Cardiac septum (tissue), 1 donor: ENCODE measurements at places on chromosomes 1 and 21. TPM values are rescaled to one million over a fixed set of nuclear protein-coding genes. Genes with fewer than 3 reads are reported as not detected.
A peak's percentile ranks its signal among the peaks of the same experiment; 100 is the strongest.

- DNase-seq: no peak
These were observed 58.2 kb downstream of the SIK1 start for GRCh38 chr21:43368685-43369084.

- DNase-seq: peak; percentile 76
These were observed 84.8 kb downstream of the KCND3 start for GRCh38 chr1:111904478-111905218.

DNA sequence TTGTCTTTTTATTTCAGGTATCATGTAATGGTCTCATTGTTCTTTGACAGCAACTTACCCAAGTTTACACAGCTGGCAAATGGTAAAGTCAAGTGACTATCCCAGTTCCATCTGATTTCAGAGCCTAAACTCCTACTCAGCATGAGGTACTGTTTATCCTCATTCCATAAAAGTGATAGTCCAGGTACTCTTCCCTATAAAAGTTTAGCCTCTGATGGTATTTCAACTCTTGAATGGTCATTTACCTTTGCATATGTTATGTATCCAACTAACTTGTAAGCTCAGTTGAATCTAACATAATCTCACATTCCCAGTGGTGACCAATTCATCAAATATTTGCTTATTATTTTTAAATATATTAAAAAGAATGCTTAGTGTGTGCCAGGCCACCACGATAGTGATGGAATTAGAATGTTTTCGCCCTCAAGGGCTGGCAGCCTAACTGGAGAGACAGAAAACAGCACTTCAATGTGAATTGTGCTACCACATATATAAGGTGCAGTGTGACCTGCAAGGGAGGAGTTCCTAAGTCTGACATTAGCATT lies 307.1 kb downstream of the CTH start:
- no peak for DNase-seq

DNA sequence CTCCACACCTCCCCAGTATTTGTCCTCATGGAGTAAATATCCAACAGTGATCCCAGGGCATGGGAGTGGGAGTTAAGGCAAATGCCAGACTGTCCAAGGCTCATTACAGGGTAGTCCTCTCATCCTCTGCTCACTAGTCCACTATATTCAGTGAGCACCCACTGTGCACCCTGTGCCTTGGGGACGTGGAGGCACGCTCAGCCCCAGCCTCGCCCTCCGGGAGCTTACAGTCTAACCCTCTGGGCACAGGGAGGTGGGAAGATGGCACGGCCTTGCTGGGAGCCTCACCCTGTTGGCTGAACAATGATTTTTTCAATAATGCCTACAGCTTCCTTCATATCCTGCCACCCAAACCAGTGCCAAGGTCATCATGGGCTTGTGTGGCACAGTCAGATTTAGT lies 2.8 kb downstream of the HES2 start:
- DNase-seq: no peak

- no peak for DNase-seq
These were observed 292.0 kb upstream of the PLXNA2 start for GRCh38 chr1:208536212-208536611.

DNA sequence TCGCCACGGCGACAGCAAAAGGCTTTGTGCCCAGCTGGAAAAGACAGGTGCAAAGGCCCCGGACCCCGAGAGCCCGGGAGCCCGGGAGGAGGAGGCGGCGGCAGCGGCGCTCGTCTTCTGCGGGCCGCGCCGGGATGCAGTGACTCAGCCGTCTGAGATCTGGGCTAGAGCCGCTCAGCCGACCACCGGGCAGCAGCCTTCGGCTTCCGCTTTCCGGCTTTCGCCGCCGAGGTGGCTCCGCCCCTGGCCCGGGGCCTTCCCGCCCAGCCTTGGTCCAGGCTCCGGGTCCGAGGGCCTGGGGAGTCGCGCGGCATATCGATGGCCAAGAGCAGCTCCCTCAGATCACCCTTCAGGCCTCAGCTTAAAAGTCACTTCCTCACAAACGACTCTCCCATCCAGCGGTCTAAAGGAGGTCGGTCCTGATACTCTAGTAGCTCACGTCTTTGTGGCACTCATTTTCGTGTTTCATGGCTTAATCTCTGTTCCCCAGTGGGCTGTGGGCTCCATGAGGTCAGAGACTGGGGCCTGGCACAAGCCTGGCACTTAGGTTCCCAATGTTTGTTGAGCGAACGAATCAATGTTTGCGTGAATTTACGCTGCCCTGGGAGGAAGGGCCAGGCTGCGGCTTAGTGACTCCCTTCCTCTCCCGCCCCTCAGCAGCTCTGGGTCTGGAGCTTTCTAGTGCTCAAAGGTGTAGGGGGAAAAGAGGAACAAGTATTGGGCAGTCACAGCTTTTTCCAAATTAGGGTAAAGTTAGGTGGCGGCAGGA lies at the start of gene PHTF1:
Gene PHTF1, minus strand, starts transcription at position 154 of the 769 bp plus-strand sequence. CDS start 783 bp downstream, outside the sequence.
- peak; percentile 93 for DNase-seq

GRCh38 chr1:111538343-111539025 lies 35.1 kb upstream of the ADORA3 start:
- DNase-seq: no peak

GRCh38 chr1:31689854-31690253 lies 14.0 kb downstream of the COL16A1 start:
- DNase-seq: no peak

DNA sequence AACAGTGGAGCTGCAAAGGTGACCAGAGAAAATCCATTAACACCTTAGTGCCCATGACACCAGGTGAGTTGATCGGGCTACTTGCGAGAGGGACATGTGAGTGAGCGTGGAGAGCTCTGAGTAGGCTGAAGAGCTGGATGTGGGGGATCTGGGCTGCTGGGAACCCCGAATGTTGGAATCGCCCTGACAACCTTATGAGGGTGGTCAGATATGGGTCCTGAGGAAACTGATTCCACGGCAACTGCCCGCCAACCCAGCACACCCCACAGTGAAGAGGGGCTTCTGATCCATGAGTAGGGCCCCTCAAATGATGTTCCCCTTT lies 705 bp upstream of the QSOX1 start:
- no peak for DNase-seq

GRCh38 chr1:24717887-24718650 lies 27.2 kb upstream of the CLIC4 start:
- no peak for DNase-seq

DNA sequence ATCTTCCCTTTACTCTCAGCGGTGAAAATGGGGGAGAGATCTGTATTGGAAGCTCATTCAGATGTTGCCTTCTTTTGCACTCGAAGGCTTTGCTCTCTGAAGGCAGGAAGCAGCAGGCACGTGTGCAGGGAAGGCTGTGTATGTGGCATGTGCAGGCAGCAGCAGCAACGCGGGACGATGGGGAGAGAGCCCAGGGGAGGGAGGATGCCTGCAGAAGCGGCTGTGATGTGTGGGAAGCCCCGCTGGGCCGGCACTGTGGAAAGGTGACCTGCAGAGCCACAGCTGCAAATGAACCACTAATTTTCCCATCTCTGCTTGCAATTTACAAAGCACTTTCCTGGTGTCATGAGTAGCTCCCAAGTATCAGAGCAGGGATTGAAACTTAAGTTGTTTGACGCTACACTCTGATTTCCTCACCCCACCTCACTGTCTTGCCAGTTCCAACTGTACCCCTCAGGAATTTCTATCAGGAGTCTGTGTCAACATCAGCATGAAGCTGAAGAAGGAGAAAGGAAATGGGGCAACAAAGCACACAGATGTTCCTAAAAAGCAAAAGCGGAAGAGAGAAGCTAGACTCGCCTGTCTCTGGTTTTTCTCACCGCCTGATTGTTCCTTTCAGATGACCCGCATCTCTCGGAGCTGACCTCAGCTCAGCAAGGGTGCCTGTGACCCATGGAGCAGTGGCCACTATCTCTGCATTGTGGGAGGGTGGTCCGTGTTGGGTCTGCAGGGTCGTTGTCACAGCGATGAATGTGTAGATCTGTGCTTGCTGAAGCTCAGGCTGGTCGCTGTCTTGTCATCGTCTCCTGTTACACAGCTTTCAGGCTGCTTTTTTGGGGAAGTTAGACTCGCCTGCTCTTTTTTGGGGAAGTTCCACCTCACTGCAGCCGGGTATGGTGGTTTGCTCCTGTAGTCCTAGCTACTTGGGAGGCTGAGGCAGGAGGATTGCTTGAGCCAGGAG lies 156.1 kb downstream of the KIF26B start:
- no peak for DNase-seq

DNA sequence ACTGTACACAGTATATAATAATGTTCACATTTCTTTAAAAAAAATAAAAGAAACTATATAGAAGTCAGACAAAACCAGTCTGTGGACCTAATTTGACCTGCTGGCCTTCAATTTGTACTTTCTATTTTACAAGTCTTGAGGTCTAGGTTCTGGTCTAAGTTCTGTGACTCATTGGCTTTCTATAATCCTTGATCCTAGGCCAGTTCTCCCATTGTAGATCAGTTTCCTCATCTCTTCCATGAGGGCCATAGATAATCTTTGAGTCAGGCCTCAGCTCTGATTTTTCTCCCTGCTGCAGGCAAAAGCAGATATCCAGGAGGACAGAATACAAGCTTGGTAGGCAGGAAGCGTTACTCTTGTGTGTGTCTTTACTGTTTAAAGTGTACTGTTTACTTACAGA lies 603.7 kb upstream of the CAMK1G start:
- DNase-seq: no peak

DNA sequence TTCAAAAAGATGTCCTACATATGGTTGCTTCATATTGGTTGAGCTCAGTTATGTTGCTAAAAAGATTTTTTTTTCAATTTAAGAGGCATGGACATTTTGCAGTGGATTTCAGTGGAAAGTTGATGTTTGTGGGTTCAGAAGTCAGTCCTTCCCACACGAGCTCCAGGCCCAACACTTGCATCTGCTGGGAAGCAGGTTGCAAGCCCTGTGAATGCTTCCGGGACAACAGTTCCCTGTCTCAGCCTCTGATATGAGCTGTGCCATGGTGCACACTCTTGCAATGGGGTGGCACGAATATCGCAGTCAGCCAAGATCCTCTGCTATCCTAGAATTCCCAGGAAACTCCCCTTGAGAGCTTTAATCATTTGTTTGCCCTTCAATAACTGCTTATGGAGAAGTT lies 30.3 kb upstream of the ABCG1 start:
- DNase-seq: no peak

DNA sequence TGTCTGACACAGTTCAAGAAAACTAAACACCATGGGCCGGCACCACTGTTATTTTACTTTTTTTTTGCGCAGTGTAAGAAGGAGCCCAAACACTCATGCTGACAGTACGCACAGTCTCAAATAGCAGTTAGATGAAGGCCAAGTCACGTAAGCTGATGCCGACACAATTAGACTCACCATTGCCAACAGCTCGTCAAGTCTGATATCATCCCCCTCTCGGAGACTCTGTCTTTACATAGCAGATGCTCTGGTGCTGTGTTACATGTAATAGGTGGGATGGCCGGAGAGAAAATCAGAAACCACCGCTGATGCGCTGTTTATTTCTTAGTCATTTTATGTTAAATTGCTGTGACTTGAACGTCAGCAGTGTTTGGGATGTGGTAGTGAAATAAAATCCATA lies 49.3 kb downstream of the TGFB2 start:
- DNase-seq: no peak

DNA sequence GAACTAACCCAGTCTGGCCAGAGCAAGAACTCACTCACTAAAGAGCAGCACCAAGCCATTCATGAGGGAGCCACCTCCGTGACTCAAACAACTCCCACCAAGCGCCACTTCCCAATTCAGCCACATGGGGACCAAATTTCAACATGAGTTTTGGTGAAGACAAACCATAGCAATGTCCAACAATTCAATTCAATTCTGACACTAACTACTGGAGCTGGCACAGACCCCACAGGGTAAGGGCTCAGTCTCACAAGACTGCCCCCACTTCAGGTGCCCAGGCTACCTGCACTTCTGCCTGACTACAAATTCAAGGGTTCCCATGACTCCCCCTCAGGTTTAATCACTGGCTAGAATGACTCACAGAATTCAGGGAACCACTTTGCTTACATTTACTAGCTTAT lies 48.8 kb upstream of the RAP1A start:
- no peak for DNase-seq

DNA sequence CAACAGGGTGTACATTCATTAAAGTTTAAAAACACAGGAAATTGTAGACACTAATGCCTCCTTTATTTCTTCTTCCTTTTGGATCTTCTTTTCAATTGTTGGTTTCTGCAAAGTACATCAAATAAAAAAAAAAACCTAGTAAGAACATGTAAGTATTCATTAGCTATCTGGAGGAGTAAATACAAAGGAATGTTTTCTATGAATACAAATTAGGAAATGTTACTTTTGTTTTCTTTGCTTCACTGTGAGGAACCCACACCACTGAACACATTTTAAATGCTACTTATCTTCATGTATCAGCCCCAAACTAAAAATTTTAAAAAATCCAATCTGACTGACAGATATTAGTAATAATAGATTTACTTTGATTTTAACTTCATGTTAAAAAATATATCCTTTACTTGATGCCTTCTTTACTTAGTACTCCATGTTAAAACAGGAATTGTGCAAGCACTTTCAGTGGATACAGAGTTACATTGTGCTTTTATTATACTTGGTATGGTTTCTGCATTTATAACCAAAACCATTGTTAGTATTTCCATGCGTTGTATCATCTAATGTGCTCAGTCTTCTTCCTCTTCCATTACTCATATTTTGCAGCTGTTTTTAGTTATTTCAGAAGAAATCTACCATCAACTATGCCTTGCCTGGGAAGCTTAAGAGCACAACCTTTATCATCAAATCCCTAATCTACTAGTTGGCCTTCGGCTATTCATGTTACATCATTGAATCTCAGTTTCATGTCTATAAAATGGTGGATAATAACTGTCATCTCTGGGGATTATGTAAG lies 236.9 kb upstream of the DPYD start:
- no peak for DNase-seq

DNA sequence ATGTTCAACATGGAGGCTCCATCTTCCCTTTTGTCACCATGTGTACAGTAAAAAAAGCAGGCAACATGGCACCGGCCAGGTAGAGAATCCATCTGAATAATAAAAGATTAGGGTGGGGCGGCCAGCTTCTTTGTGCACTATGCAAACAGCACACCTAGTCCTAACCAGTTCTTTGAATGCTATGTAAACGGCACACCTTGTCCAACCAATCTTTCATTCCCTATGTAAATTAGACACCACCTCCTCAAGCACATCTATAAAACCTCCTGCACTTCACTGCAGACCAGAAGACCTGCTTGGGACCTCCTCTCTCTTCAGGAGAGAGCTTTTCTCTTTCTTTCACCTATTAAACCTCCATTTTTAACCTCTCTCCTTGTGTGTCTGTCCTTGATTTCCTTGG lies 28.2 kb downstream of the TFB2M start:
- DNase-seq: no peak

Gene TRAF3IP3
- total RNA-seq: 1.00 TPM

Gene FCRL6
- 0.16 TPM for total RNA-seq

Gene SHE
- total RNA-seq: 16.8 TPM

Gene LORICRIN
- total RNA-seq: not detected

Gene PADI4
- 2.7 TPM for total RNA-seq

Gene CYP4A11
- total RNA-seq: not detected

Gene EDEM3
- 18.5 TPM for total RNA-seq

Gene S100A7
- not detected for total RNA-seq

Gene LCE3D
- not detected for total RNA-seq

Gene TEDDM1
- not detected for total RNA-seq

Gene MEX3A
- 0.24 TPM for total RNA-seq

Gene TDRKH
- total RNA-seq: 6.0 TPM
